ENCODE measurements at places on chromosomes 16 and 17. TPM values are rescaled to one million over a fixed set of nuclear protein-coding genes. Genes with fewer than 3 reads are reported as not detected.

DNA sequence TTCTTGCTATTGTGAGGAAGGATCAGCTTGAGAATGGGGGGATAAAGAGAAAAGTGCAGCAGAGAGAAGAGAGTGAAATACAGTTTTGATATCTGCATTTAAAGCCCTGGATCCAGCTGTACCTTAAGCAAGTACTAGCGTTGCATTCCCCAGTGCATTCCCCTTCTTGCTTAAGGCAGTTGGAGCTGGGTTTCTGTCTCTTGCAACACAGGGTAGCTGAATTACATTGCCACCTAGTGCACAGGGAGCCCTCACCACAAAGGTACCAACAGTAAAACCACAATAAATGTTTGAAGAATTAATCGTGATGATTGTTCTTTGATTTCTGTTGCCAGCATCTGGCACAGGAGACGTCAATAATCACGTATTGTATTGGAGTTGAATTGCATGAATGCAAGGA is 588.7 kb downstream of the RBFOX1 start:
- DNase-seq: no peak

- no peak for DNase-seq
Measured at GRCh38 chr16:14358697-14359305, 271.3 kb downstream of the PARN start.

DNA sequence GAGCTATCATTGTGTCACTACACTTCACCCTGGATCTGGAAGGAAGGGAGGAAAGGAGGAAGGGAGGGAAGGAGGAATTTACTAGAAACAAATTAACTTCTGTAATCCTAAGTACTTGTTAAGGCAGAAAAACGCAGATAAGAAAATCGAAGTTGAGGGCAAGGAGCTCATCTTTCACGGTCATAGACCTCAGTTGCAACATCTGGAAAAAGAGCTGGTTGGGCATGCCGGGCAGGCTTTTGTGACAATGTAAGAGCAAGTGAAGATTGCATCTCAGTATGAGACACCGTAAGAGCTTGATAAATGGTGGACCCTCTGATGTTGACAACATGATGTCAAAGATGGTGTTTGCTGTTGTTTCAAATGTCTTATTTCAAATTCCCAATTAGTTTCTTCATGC is 721.5 kb downstream of the MAF start:
- no peak for DNase-seq

DNA sequence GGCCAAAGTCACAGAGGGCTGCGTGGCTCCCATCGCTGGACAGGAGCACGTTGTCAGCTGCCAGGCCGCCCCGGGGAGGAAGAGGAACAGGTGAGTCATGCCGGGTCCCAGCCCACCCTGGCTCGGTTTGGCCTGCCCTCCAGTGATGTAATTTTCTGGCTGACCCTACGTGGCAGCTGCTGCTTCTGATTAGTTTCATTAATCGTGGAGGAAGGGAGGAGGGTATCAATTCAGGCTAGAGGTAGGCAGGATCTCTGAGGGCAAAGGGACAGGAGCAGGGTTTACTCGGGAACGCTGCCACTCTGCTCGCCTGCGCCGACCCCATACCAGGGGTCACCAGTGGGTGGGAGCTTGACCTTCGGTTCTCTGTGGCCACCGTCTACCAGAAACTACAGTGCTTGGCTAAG is 11.7 kb upstream of the SPATA32 start:
- DNase-seq: no peak

CCT6B gene
- total RNA-seq: 1.9 TPM

DNA sequence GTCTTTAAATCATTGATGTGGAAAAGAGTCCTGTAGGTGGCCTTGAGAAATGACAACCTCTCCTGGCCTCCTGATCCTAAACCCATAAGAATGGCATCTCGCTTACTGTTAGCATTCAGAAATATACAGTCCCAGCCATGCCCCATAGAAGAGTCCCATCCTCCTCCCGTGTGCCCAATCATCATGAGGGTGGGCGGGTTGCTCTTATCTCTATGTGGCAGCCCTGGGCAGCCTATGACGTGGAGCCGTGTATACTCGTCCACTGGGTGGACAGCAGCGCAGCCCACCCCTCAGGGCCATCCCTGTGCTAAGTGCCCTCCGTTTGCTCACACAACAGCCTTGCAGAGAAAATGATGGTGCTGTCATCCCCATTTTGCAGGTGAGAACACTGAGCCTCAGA is 105.3 kb downstream of the AMFR start:
- no peak for DNase-seq

NPIPB6 gene
- not detected for total RNA-seq

GRCh38 chr17:78322858-78323455 is 36.9 kb downstream of the SOCS3 start:
- DNase-seq: no peak

DNA sequence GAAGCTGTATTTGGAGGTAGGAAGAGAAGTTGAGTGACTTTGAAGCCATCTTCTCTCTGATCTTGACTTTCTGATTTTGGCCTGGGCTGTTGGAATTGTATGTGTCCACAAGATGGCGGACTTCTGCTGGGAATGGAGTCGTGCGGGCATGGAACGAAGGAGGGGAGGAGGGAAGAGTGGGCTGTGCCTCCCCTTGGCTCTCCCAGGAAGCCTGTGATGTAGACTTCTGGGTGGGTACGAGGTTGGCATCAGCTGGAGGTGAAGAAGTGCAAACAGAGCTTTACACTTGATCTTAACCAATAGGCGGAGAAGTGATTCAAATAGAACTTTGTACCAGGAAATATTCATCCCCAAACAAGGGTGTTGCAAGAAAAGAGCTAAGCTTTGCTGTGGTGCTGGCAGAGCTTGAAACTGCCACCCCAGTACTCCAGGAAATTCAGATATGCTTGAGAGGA is 7.4 kb upstream of the TMEM220 start:
- peak; percentile 53 for DNase-seq

GRCh38 chr16:58464047-58464915 is 35.7 kb upstream of the NDRG4 start:
- no peak for DNase-seq

DNA sequence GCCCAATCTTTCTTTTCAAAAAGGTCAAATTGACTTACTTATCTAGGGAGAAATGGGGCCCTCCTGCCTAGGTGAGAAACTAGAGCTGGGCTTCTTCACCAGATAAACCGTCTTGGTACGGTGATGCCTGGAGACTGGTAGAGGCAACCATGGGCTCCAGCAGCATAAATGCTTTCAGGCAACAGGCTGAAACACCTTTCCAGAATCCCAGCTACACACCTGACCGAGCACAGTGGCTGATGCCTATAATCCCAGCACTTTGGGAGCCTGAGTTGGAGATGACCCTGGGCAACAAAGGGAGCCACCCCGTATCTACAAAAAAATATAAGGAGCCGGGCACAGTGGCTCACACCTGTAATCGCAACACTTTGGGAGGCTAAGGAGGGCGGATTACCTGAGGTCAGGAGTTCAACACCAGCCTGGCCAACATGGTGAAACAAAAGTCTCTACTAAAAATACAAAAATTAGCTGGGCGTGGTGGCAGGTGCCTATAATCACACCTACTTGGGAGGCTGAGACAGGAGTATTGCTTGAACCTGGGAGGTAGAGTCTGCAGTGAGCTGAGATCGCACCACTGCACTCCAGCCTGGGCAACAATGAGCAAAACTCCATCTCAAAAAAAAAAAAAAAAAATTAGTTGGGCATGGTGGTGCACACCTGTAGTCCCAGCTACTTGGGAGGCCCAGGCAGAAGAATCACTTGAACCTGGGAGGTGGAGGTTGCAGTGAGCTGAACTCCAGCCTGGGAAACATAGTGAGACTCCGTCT is 8.0 kb downstream of the TRAF4 start:
- no peak for DNase-seq

DNA sequence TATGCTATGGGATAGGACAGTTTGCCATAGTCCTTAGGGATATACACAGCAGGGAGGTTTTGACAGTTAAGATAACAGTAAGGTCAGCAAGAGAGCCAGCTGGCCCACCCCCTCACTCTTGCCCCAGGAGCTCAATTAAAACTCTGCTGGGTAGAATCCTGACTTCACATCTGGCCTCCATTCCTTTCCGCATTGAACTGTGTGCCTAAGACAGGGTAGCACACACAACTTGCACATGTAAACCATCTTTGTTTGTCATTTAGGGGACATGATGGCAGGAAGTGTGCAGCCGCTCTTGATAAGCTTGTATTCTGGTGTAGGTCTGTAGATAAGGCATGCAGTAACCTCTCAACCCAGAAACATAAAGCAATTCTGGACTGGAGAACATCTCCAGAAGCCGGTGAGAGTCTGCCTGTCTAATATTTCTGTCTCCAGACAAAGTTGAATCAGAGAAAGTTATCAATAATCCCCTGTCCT is 5.2 kb downstream of the MINK1 start:
- DNase-seq: no peak

DNA sequence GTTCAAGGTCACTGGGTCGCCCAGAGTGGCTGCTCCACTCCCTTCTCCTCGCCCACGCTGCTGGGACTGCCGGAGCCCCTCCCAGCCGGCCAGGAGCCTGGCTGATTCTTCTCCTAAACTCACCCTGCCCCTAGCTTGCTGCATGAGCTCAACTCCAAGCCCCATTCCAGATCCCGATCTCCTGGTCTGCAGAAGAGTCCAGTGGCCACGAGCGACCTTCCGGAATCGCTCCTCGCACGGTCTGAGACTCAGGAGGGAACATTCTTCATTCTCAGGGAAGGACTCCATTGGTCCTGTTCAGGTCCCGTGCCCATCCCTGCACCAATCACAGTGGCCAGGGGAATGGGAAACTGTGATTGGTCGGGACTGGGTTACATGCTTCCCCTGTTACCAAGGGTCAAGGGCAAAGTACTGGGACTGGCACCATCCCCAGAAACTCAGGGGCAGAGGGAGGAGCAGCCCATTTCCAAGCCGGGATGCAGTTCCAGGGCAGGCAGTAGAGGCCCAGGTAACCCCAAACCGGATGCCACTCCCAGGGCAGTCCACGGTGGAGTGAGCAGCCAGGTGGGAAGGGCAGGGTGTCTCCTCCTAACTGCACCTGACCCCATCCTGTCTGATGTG is 24.5 kb upstream of the CIBAR2 start:
- DNase-seq: no peak

GRCh38 chr17:50863931-50864330 is 2.2 kb downstream of the TOB1 start:
- no peak for DNase-seq

DNA sequence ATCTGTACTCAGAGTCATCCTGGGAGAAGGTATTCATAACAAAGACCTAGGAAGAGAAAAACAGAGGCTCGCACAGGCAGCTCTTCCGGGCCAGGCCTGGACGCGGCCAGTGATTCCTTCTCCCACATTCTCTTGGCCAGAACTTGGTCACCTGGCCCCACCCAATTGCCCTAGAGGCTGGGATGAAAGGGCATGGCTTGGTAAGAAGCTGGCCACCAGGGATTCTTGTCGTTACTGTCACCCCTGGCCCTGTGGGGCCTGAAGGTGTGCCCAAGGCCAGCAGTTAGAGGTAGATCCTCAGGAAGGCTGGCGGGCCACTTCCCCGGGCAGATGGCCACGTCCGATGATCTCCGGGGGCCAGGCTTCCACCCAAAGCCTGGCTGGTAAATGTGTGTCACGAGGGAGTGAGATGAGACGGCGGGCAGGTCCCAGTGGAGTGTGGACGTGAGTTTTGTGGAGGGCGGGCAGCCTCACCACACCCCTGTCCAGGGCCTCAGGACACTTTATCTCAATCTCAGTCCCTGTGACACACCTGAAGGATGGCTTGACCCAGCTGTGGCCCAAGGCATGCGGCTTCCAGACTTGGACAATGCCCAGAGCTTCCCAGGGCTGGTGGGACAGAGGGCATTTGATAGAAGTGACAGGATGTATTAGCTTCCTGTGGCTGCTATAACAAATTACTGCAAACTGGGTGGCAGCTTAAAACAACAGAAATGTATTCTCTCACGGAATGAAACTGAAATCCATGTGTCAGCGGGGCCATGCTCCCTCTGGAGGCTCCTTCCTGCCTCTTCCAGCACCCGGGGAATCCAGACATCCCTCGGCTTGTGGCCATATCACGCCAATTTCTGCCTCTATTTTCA is 66.3 kb upstream of the GSE1 start:
- no peak for DNase-seq

- no peak for DNase-seq
Measured at GRCh38 chr17:43875476-43876147, 28.6 kb downstream of the CD300LG start.

VWA3A gene
- not detected for total RNA-seq

- no peak for DNase-seq
Measured at GRCh38 chr17:43881181-43881580, 26.2 kb downstream of the MPP2 start.

DNA sequence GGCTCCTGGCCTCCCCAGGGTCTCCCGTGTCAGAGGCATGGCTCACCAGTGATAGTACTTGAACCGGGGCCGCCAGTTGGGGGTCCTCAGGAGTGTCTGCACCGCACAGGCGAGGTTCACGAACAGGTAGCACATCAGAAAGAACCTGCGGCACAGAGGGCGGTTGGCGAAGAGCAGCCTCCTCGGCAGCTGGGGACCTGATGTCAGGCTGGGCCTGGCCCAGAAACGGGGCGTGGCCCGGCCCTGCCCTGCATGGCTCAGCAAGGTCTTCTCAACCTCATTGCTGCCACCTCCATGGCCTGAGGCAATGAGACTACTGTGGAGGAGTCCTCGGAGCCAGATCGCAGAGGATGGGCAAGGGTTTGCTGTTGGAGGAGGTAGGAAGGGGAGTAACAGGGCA is 4.1 kb upstream of the LCAT start:
- DNase-seq: no peak

DNA sequence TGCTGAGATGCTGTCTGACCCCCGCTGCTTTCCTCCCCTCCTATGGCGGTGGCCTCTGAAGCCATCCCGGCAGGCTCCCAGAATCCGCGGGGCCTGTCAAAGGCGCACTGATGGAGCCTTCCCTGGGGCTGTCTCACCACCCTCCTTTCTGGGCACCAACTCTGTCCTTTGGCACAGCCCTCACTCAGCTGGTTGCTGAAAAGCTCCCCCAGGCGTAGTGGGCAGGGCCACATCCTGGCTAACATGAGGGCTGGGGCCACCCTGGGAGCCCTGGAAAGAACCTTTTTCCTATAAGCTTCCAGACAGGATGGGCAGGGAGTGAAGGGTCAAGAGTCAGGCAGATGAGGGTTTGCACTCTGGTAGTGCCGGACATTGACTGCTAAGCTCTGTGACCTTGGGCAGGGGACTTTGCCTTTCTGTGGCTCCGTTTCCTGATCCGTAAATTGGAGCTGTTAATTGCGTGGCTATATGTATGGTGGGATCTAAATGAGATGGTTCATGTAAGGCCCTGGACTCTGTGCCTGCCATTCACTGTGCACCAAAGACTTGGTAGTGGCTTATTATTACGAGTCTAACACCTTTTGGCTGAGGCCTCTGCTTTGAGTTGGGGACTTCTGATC is 27.6 kb upstream of the LASP1NB start:
- no peak for DNase-seq

TP53TG3C gene
- not detected for total RNA-seq

CHD9NB gene
- total RNA-seq: not detected

GRCh38 chr17:74452841-74453661 is 13.4 kb upstream of the CD300A start:
- DNase-seq: no peak

RAB26 gene
- not detected for total RNA-seq

DNA sequence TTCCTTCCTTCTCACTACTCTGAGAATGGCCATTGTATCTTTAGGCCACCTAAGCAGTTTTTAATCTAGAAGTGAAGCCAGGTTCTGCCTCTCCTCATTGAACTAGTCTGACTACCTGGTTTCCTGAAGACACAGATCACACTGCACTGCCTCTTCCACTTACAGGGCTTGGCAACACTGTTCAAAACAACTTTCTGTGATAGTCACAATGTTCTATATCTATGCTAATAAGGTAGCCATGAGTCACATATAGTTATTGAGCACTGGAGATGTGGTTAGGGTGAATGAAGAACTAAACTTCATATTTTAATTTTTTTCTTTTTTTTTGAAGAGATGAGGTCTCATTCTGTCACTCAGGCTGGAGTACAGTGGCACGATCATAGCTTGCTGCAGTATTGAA is 26.9 kb downstream of the RND2 start:
- no peak for DNase-seq

Data from SJSA1 (cell line).